NCI-H1048 (cell line): ENCODE measurements at places on chromosomes 11 and 22.

GRCh38 chr11:96052921-96053651, 129.2 kb upstream of the MTMR2 start:
- DNase-seq = no peak

DNA sequence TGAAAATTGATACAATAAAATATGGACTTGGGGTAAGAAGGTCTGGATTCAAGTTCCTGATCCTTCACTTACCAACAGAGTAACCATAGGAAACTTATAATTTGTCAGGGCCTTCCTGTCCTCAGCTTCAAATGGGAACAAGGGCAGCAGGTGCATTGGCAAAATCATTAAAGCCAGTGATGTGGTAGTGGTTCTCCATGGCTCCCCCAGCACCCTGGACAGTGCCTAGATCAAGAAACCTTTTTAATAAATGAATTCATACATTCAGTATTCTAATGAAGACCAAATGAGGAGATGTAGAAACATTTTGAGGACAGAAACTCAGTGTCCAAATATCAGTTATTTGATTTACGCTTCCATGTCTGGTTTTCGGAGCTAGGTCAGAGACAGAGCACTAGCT, 51.1 kb downstream of the SPATA19 start:
- DNase-seq = no peak

DNA sequence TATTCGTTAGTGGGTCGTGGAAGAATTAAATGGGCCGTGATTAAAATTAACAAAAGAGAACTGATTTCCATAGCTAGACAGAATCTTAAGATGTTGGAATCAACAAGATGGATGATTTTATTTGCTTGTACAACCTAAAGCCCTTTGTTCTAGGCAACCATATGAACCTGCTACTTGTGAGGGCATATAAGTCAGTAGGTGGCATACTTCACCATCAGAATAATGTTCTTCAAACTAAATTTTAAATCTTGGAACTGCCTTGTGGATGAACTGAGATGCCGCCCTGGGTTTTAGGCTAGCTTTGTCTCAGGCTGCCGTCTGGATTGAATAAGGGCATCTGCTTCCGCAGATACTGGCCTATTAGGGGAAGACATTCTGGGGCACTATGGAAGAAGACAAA, 40.9 kb downstream of the CSRP3 start:
- no peak for DNase-seq

- no peak for DNase-seq
Measured at GRCh38 chr11:120629407-120630080, 118.0 kb downstream of the GRIK4 start.

GRCh38 chr11:35098855-35099254, 40.1 kb upstream of the CD44 start:
- no peak for DNase-seq
